ENCODE measurements at places on chromosomes 6 and 20.

DNA sequence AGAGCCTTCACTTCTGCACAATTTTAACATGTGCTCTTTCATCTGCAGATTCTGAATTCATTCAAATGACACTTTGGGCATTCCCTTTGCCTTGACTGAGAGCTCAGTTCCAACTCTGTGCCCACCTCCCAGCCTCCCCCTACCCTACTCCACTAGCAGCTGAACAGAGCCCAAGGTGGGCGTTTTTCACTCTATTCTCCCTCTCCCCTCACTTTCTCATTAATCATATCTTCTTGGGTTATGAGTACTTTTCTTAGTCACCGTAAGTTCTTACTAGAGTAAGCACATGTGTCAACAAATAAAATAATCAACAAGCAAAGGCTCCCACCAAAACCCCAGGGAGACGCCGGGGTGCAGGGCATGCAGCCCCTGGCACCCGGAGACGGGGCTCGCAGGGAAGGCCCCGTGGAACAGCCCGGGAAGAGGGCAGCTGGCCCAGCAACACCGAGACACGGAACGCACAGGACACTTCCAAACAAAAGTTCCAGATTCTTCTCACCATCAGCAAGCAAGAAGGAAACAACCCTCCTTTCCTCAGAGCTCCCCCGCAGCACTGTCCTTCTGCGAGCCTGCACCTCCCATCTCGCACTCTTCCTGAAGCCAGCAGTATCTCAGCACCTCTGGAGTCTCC is 34.1 kb downstream of the TAF4 start:
- no peak for DNase-seq

DNA sequence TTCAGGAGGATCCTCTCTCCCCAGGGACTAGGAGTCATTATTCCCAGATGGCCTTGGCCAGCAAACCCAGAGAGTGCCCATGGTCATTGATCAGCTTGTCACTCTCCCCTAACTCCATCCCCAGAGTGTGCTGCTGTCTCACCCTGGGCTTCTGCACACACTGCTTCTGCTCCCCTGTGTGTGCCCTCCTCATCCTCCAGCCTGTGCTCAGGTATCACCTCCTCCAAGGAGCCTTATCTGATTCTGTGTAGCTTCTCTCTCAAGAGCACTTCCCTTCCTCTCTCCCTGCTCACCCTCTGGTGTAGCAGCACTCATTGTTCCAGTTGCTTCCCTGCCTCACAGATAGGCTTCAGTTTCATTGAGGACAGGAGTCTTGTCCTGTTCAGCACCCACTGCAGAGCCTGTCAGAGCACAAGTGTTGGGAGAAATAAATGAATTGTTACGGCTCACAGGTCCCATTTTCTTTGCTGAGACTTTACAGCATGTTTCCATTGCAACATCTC is 102.4 kb downstream of the JAG1 start:
- no peak for DNase-seq

GRCh38 chr6:134177753-134178160 is 125.3 kb upstream of the SLC2A12 start:
- no peak for DNase-seq

DNA sequence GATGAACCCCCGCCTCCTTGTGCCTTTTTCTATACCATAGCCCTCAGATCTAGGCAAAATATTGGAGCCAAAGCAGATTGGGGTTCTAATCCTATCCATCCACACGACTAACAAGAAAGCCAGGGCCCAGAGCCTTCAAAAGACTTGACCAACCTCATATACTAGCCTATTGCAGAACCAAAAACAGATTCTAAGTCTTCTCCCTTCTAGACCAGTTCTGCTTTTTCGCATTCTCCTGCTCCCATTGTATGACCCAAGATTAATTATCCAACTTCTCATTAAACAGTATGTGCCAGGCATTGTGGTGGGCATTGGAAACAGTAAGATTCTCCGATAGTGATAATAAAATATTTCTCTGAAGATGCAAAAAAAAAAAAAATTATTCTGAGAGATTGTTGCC is 113.7 kb upstream of the JARID2 start:
- no peak for DNase-seq

DNA sequence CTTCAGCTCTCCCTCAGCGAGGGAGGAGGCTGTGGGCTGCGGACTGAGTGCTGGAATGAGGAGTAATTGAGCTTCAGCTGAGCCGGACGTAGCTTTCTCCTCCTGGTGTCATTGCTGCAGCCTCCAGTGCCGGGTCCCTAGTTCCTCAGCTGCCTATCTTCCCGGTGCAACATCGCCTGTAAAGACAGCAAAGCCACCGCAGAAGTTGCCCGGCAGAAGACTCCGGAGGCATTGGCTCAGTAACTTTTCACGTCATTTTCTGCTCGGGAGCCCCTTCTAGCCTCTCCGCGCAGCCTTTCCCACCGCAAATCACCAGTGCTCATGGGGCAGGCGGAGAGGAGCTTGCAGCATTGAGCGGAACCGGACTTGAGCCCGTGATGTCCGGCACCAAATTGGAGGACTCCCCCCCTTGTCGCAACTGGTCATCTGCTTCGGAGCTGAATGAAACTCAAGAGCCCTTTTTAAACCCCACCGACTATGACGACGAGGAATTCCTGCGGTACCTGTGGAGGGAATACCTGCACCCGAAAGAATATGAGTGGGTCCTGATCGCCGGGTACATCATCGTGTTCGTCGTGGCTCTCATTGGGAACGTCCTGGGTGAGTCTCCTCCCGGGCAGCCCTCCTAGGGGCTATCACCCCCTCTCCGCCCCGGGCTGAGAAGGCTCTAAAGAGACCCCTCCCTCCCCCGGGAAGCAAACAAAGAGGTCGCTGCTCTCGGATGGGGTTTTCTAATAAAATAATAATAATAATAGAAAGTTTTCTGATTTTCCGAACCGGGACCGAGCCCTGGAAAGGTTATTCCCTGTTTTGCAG is at the start of gene HCRTR2:
HCRTR2 (plus strand) TSS at position 305 of the 816 bp plus-strand sequence; CDS start at position 378, 73 bp downstream.
- no peak for DNase-seq

DNA sequence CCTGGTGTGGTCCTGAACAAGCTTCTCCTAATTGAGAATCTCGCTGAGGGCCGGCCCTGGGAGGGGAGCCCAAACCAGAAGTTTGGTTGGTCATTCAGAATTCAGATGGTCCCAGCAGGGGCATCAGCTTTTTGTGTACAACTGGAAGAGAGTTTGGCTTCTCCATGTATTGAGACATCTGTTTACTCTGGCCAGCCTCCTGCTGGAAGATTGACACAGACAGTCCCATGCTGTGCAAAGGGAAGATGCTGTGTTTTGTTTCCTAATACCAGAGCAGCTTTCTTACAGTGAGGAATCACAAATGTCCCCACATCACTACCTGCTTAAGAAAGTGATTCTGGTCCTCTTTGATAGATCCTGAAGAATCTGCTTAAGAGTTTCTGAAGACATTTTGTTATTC is 97.8 kb downstream of the PLEKHG1 start:
- no peak for DNase-seq

DNA sequence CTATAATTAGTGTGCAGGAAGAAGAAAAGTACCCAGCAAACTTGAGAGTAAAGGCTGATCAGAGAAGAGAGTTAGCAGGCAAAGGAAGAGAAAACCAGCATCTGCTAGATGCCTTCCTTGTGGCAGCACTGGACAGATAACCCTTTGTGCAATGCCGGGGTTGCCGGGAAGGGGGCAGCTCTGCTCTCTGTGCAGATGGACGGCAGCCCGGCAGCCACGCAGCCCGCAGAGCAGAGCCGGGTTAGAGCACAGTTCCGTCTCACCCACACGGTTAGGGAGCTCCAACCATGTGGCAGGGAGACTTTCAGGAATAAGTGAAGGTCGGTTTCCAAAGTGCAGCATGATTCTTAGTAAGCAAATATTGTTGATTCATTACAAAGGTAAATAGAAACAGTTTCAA is 80.0 kb upstream of the RPS6KA2 start:
- no peak for DNase-seq

- no peak for DNase-seq
Observed at GRCh38 chr6:168222115-168223043, 97.2 kb downstream of the DACT2 start.

- DNase-seq, result no peak
Observed at GRCh38 chr20:61134296-61135030, 117.6 kb upstream of the CDH4 start.

GRCh38 chr6:1619098-1619672 is 9.5 kb downstream of the FOXC1 start:
- DNase-seq, result no peak

All from CD4-positive, alpha-beta T cell treated with Interleukin-21 for 1 hour (primary cell).